NCI-H1694 treated with DMSO at 0.1 percent for 48 hours (cell line): ENCODE measurements at places on chromosomes 1 and 21.

DNA sequence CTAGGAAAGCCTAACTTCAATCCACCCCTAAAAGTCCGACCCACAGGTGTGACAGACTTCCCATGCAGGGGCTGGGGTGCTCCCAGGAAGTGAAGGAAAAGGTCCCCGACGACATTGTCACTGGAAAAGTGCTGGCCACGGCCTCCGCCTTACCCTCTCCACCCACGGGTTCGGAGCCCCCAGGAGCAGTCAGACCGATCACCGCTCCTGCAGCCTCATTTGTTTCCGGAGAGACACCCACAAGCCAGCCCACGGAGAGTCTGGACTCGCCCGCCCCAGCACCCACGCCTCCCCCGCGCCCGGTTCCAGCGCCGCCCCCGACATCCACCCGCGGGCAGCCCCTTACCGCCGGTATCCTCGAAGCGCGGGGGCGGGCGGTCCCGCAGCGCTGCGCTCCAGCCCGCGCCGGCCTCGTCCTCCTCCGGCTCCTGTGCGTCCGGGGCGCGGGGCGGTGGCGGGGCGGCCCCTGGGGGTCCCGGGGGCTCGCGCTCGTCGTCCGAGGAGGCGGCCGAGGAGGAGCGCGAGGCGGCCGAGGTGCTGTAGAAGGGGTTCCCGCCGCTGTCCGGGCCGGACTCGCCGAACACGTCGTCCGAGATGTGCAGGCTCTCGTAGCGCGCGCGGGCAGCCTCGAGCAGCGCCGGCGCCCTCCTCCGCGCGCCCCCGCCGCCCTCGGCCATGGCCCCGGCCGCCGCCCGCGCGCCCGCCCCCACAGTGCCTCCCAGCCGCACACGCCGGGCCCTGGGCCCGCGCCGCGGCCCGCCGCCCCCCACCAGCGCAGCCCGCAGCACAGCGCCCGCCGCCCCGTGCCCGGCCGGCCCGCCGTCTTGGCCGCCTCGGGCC, 660 bp downstream of the PGBD5 start:
- no peak for DNase-seq

GRCh38 chr1:116110567-116111523, at the start of gene MAB21L3:
MAB21L3 (plus strand) TSS chr1:116111399; CDS start chr1:116112616, 1,217 bp downstream.
- no peak for DNase-seq

DNA sequence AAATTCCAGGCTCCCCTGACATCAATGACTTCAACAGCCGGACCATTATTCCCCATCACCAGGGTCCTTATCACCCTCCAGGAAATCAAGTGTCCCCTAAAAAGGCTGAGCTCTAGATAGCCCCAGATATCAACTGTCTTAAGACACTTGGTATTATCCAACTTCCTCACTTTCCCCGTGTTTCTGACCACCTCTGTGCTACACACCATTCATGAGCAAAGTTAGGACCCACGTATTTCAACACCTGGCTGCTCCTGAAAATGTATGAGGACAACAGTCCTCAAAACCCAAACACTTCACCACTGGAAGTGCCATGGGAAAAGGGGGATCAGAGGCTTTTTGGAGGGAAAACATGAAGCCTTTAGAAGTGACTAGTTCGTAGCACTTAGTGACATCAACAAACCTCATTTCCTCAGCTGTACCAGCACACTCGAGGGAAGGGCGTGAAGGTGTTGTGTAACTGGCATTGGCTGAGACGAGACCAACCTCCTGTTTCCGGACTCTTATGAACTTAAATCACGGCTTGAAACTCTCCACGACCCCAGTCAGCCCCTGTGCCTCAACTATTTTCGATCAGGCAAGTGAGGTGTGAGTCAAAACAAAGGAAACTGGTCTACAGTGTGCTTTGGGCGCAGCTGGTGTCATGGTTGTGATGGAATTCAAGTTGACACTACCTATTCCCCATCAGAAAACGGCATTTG, 4.1 kb upstream of the CHD5 start:
- DNase-seq: no peak

- DNase-seq: no peak
Measured at GRCh38 chr1:107739651-107740050, 225.3 kb downstream of the VAV3 start.

- DNase-seq: no peak
Measured at GRCh38 chr1:172949096-172949495, 101.6 kb downstream of the TNFSF18 start.

- DNase-seq: no peak
Measured at GRCh38 chr1:32367912-32368635, 5.7 kb downstream of the TSSK3 start.

DNA sequence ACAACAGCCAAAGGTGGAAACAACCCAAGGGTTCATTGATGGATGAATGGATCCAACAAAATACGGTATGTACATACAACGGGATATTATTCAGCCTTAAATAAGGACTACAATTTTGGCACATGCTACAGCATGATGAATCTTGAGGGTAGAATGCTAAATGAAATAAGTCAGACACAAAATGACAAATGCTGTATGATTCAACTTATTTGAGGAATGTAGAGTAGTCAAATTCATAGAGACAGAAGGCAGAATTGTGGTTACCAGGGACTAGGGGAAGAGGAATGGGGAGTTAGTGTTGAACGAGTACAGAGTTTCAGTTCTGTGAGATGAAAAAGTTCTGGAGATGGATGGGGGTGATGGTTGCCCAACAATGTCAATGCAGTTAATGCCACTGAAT, 118.0 kb upstream of the PAXBP1 start:
- no peak for DNase-seq

DNA sequence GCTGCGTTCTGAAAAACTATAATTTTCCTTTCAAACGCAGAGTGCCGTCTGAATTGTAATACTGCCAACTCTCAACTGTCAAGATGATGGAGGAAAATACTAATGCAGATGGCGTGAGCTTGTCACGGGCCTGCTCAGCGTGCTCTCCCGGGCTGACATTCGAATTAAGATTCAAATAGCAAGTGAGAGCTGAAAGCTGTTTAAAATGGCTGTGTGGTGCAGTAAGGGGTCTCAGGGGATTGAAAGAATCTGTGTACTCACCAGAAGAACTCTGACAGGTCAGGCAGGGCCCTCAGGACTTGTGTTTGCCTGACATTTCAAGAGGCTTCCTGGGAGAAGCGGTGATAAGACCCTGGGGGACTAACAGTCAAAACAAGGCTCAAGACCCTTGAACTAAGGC, 33.1 kb downstream of the ZMYND12 start:
- DNase-seq: peak; percentile 89

DNA sequence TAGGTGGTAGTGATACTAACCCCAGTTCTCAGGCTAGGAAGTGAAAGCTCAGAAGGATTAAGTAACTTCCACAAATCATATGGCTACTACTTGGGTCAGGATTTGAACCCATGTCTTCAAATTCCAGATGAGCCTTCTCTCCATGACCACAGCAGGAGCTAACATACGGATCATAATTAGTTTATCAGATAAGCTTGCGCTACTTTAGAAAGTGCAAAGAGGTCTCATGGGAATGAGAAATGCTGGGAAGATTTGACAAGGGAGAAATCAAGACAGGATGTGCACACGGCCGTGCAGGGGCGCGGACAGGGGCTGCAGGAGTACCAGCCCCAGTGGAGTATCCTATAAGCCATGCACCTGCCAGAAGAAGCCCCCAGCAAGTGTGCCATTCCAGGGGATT, 5.2 kb downstream of the PLEKHA6 start:
- no peak for DNase-seq

GRCh38 chr1:212030936-212031528, 4.3 kb downstream of the INTS7 start:
- no peak for DNase-seq

DNA sequence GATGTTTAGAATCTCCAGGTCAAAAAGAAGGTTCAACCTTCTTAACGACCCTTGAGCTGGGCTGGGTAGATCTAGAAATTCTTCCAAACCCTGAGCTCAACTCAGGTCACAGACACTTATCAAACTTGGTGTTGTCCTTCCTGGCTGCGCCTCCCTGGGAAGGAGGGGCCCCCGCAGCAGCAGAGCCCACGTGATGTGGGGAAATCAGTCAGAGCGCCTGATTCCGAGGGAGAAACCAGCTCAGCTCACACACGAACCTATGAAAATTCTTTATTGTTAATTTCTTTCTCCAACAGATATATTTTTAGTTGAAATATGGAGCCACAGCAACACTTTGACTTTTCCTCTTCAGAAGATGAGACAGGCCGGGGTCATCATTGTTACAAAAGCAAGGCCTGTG, 24.3 kb upstream of the CLSTN1 start:
- no peak for DNase-seq

- no peak for DNase-seq
Measured at GRCh38 chr1:16293538-16293937, 56.6 kb upstream of the CPLANE2 start.

- DNase-seq: no peak
Measured at GRCh38 chr1:41245659-41246058, 3.6 kb upstream of the SCMH1 start.

- no peak for DNase-seq
Measured at GRCh38 chr1:35932158-35932636, 1.3 kb downstream of the AGO3 start.

DNA sequence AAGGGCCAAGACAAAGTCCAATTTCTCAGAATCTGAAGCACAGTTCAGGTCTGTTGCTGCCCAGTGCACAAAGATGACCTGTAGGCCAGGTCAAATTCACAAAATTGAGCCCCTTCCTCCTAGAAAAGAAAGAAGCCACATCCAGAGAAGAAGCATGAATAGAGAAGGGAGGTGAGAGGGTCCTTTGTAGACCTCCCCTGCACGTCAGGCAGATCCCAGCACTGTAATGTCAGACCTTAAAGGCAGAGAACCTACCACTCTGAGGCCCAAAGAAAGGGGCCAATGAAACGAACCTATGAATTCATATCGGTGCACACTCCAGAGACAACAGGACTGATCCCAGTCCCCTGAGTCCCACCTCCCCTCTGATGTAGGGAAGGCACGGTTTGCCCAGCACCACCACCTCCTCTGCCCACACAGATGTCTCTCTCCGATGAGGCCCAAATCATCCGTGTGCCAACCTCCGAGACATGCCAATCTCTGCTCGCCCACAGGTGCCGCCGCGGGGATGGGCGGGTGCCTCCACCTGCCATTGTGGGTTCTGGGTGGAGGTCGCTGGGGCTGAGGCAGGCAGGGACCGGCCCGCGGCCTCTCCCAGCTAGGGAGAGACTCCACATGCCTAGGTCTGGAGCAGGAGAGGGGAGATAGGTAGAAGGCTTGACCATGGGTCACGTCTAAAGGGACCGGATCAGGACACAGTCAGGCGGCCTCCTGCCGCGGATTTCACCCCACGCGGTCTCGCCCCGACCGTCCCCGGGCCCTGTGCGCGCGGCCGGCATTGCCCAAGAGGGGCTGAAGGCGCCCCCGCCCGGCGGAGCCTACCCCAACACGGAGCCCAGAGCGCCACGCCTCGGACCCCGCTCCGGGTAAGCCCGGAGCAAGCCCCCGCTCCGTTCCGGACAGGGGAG, 42.1 kb downstream of the RRAGC start:
- no peak for DNase-seq

DNA sequence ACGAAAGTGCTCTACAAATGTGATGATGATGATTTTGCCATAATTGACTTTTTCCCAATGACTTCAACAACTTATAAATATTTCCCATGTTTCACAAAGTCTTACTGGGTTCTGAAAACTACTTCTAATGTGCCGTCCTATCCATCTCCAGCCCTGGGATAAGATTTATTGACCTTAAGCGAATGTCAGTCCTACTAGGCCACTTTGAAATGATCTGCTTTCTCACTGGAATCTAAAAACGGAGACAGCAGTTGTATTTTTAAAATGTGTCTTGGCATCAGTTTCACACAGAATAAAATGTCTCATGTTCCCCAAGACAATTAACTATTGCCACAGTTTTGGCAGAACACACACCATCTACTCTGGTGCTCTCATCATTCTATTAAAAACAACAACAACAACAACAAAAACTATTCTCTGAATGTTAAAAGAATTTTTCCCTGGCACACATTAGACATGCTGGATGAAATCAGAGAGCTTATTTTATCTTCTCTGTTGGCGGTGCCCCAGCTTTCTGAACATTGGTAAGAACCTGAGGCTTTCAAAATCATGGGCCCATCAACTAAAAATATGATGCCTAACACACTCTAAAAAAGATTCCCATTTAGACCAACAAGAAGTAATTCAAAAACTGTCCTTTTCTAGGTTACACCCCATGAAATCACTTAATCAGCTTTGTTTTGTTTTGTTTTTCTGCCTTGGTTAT, 23.1 kb upstream of the DNASE2B start:
- no peak for DNase-seq

DNA sequence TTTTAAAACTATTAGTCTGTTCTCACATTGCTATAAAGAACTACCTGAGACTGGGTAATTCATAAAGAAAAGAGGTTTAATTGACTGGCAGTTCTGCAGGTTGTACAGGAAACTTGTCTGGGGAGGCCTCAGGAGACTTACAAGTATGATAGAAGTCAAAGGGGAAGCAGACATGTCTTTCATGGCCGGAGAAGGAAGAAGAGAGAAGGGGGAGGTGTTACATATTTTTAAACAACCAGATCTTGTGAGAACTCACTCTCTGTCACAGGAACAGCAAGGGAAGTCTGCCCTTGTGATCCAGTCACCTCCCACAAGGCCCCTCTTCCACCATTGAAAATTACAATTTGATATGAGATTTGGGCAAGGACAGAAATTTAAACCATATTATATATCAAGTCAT, 55.9 kb downstream of the CLIC4 start:
- no peak for DNase-seq

DNA sequence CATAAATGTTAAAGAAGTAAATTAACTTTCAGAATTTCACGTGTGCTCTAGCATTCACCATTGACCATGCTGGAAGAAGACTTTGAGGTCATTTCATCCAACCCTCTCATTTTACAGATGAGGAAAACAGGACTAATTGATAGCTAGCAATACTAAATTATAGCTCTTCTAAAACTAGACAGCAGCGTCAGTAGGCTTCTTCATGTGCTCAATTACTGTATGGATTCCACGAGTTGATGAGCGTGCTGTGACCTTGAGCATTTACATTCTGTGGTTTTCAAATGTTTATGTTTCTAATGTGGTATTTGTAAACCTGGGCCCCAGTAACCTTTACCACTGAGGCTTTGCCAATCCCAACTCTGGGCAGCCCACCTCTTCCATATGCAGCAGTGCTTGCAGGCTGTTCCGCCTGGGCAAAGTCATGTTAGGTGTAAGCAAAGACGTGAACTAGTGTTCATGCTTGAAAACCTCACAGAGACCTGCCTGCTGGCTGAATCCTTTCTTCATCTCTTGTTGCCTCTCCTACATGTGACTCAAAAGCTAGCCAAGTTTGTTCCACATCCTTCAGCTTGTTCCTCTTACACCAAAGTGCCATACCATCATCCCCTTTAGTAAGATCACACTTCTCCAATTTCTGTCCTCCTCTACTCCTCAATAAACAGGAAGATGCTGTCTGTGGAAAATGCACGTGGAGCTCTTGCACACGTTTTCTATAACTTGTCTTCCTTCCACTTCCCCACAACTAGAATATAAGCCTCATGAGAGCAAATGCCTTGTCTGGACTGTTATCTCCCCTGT, 17.2 kb downstream of the KCNJ15 start:
- DNase-seq: no peak

- DNase-seq: peak; percentile 8
Measured at GRCh38 chr1:234691567-234691966, 81.6 kb upstream of the IRF2BP2 start.

GRCh38 chr1:69551476-69552324, 16.0 kb upstream of the LRRC7 start:
- no peak for DNase-seq

- DNase-seq: peak; percentile 70
Measured at GRCh38 chr1:9593492-9594465, 5.1 kb downstream of the TMEM201 start.
